ENCODE measurements at places on chromosomes 2 and 18.

DNA sequence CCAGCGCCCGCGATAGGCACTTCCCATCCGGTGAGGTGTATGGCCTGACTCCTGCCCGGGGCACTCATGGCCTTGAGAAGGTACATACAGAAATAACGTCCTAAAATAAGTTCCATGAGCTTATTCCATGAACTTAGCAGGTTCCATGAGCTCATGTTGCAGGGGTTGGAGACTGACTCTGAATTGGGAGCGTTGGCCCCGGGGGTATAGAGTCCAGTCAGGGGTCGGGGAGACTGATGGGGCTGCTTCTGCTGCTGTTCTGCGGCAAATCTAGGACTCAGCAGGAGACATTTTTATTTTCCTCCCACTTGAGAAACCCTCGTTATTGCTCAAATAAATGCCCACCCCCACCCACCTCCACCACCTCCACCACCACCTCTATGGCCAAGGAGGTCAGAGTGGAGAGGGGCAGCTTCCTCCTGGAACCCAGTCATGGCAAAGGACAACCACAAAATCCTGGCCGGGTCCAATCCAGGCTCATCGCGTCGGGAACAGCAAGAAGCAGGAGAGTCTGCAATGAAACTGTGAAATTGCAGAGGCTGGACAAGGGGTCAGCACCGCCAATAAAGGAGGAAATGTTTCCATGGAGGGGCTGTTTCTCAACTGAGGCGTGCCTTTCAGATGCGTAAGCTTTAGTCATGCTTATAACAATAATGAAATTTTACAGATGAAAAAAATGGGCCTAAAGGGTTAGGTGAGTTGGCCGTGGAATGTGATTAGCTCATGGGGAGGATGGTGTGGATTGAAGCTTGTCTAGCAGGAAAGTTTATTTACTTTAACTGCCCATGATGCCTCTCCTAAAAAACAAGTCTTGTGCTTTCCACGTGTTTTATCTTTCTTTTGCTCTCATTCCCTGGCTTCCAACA, 136.6 kb upstream of the ALKAL2 start:
- no peak for DNase-seq

DNA sequence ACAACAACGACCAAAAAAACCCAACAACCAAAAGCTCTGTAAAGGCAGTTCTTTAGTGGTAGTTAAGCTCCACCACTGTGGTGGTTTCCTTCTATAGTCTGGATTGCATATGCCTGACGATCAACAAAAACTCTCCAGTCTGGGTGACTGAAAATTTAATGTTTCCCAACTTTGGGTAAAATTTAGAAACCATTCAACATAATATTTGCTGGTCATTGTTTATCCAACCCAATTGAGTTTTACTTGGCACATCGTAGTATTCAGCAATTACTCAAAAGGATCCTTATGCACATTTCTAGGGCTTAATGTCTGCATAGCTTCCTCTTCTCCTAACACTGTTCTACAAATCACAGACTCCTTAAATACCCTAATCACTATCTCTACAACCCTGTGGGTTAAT, 1080.2 kb upstream of the NRXN1 start:
- no peak for DNase-seq

DNA sequence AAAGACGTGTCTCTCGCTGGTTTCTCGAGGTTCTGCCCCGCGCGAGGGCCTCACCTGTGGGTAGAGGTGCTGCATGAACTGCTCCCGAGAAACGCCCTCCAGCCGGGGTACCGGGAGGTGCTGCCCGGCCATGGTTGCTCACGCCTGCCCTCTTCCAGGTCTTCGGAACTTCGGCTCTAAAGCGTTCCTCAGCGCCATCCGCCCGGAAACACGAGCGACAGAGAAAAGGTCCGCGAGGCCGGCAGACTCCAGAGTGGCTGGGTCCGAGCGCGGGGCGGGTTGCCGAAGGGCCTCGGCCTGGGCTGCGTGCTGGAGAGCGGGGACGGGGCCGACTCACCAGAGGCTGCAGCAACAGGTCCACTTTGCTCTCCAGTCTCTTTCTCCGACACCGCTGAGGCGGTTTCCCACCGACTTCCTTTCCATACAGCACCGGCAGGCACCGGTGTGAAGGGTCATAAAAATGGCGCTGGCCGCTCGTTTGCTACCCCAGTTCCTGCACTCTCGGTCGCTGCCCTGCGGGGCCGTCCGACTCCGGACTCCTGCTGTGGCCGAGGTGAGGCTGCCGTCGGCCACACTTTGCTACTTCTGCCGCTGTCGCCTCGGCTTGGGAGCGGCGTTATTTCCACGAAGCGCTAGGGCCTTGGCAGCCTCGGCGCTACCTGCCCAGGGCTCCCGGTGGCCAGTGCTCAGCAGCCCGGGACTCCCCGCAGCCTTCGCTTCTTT, at the start of the genes MAIP1 and TYW5:
TSS of gene MAIP1 (plus strand) at position 244 of the 723 bp plus-strand sequence. CDS start at position 461, 217 bp downstream.
TSS of gene TYW5 (minus strand) at position 153 of the 723 bp plus-strand sequence. CDS start at position 132, 21 bp downstream.
- peak; percentile 81 for DNase-seq

DNA sequence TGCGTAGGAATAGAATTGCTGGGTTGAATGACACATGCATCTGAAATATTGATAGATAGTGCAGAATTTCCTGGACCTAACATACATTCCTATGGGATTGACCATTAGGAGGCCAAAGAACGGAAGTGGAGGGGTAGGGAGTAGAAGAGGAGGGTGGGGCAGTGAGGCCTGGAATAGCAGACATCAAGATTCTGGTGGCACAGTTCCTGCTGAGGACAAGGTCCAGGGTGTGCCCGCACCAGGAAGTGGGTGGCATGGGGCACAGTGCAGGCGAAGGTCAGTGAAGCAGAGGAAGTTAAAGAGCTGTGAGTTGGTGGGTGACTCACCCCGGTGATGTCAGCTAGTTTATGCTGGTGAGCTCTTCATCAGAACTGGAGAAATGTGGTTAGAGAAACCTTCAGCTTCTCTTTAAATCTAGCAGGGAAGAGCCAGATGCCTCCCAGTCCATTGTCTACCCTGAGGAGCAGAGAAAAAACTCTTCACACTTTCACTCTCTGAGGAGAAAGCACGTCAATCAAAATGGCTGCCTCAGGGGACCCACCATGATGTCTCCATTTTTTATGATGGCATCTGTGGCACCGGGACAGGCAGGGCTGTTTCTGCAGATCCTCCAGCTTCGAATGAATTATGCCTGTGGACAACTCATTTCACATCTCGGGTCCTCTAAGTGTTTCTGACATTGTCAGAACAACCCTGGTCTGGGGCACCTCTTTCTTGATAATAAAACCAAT, 55.9 kb upstream of the CTLA4 start:
- peak; percentile 97 for DNase-seq

- no peak for DNase-seq
These were observed 2.4 kb downstream of the TTN start for GRCh38 chr2:178804791-178805190.

All from suppressor macrophage (primary cell).